ENCODE measurements at places on chromosomes 5 and 9. TPM values are rescaled to one million over a fixed set of nuclear protein-coding genes. Genes with fewer than 3 reads are reported as not detected.

The BTF3 gene
- 353 TPM for total RNA-seq

The IFNA13 gene
- not detected for total RNA-seq

The NXNL2 gene
- total RNA-seq = 0.29 TPM

The TMOD1 gene
- 2.5 TPM for total RNA-seq

- no peak overlapping the region for H3K27ac ChIP-seq
- peaks cover 6% of the 10 kb centered on the region for H3K27me3 ChIP-seq
- H3K4me3 ChIP-seq = no peak overlapping the region
- H3K36me3 ChIP-seq = no peaks in the 10 kb centered on the region
- peaks cover 4% of the 10 kb centered on the region for H3K4me1 ChIP-seq
These were observed 2.6 kb downstream of the OLFML2A start for GRCh38 chr9:124779368-124780059.

GRCh38 chr9:136568288-136569081, 22.6 kb upstream of the NOTCH1 start:
- DNase-seq = no peak
- H3K4me3 ChIP-seq = no peak overlapping the region
- no peaks in the 10 kb centered on the region for H3K27me3 ChIP-seq
- H3K27ac ChIP-seq = no peak overlapping the region

DNA sequence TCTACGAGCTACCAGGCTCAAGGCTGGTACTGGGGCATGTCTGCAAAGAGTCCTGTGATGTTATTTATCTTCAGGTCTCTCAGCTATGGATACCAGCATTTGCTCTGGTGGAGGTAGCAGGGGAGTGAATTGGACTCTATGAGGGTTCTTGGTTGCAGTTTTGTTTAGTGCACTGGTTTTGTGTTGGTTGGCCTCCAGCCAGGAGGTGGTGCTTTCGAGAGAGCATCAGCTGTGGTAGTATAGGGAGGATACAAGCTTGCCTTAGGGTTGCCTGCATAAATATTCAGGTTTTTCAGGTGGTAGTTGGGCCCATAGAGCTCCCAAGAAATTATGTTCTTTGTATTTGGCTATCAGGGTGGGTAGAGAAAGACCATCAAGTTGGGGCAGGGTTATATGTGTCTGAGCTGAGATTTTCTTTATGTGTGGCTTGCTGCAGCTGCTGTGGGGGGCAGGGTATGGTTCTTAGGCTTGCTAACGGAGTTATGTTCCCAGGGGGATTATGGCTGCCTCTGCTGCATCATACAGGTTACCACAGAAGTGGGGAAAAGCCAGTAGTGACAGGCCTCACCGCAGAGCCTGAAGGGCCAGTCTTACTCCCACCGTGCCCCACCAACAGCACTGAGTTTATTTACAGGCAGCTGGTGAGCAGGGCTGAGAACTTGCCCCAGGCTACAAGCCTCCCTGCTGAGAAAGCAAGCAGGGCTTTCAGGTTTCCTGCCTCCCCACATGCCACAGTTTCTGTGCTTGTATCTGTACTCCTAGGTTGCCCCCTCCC, 9.7 kb upstream of the RIOK2 start:
- no peaks in the 10 kb centered on the region for H3K4me1 ChIP-seq
- H3K27me3 ChIP-seq = no peaks in the 10 kb centered on the region
- no peak overlapping the region for H3K4me3 ChIP-seq
- DNase-seq = no peak
- no peak overlapping the region for H3K27ac ChIP-seq
- no peaks in the 10 kb centered on the region for H3K36me3 ChIP-seq

GRCh38 chr5:55234121-55234700, 803 bp upstream of the CCNO start:
- H3K27ac ChIP-seq = no peak overlapping the region
- peak overlapping the region; percentile 46 for H3K4me3 ChIP-seq
- peak; percentile 26 for DNase-seq
- no peaks in the 10 kb centered on the region for H3K36me3 ChIP-seq
- peaks cover 60% of the 10 kb centered on the region for H3K27me3 ChIP-seq

- peaks cover 35% of the 10 kb centered on the region for H3K4me1 ChIP-seq
- peak overlapping the region; percentile 93 for H3K27ac ChIP-seq
- DNase-seq = no peak
- peaks cover 50% of the 10 kb centered on the region for H3K27me3 ChIP-seq
These were observed 1.9 kb downstream of the OSMR start for GRCh38 chr5:38847559-38848347.

DNA sequence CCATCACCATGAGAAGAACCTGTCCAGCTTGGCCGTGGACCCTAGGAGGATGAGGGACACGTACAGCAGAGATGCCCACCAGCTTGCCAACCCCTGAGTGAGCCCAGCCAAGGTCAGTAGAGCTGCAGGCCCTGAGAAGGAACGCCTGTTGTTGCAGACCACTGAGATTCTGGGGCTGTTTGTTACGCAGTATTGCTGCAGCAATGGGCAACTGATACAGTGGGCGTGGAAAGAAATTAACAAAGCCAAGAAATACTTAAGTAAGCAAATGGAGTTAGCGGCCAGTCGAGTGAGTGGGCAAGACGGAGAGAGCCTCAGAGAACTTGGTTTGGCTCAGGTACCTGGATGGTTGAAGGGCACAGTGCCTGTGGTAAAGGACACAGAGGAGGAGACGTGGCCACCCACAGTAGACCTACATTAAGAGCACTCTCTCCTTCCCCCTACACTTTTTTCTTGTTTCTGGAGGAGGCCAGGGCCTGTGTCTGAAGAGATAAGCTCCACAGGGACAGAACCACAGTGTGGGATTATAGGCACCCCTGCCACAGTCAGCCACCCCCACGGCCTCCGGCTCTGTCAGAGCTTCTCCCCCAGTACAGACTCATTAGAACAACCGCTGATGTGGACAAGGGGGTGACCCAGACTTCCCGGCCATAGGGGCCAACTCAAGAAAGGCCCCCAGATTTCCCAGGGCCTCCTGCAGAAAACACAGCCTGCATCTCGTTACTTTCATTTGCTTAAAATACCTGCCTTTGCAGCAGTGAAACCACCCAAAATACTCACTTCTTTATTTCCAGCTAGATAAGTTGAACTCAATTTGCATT, 40.1 kb upstream of the GRHPR start:
- H3K4me3 ChIP-seq = no peak overlapping the region
- no peaks in the 10 kb centered on the region for H3K27me3 ChIP-seq
- no peaks in the 10 kb centered on the region for H3K4me1 ChIP-seq
- no peak overlapping the region for H3K27ac ChIP-seq
- no peak for DNase-seq
- H3K36me3 ChIP-seq = no peaks in the 10 kb centered on the region

GRCh38 chr5:130868186-130868840, 296.7 kb downstream of the HINT1 start:
- no peaks in the 10 kb centered on the region for H3K36me3 ChIP-seq
- no peak for DNase-seq
- no peak overlapping the region for H3K27ac ChIP-seq
- no peaks in the 10 kb centered on the region for H3K4me1 ChIP-seq

- peak overlapping the region; percentile 61 for H3K4me3 ChIP-seq
- DNase-seq = peak; percentile 52
- H3K36me3 ChIP-seq = no peaks in the 10 kb centered on the region
- H3K4me1 ChIP-seq = no peaks in the 10 kb centered on the region
- H3K27me3 ChIP-seq = peaks cover 65% of the 10 kb centered on the region
These were observed 938 bp downstream of the LPAR1 start for GRCh38 chr9:111037356-111037707.

GRCh38 chr9:68797116-68797515, 92.1 kb downstream of the PIP5K1B start:
- DNase-seq = no peak
- H3K4me1 ChIP-seq = peaks cover 3% of the 10 kb centered on the region
- H3K27me3 ChIP-seq = no peaks in the 10 kb centered on the region

- no peak for DNase-seq
- peaks cover 36% of the 10 kb centered on the region for H3K36me3 ChIP-seq
- H3K4me3 ChIP-seq = no peak overlapping the region
- H3K27ac ChIP-seq = no peak overlapping the region
- no peaks in the 10 kb centered on the region for H3K27me3 ChIP-seq
These were observed 4.8 kb downstream of the PSIP1 start for GRCh38 chr9:15505921-15506320.

- no peaks in the 10 kb centered on the region for H3K36me3 ChIP-seq
- peaks cover 6% of the 10 kb centered on the region for H3K27me3 ChIP-seq
- H3K4me1 ChIP-seq = no peaks in the 10 kb centered on the region
- H3K27ac ChIP-seq = no peak overlapping the region
- DNase-seq = no peak
- no peak overlapping the region for H3K4me3 ChIP-seq
These were observed 11.2 kb downstream of the AGXT2 start for GRCh38 chr5:35036536-35036935.

GRCh38 chr5:74326571-74327338, 313.8 kb downstream of the ENC1 start:
- H3K27ac ChIP-seq = no peak overlapping the region
- no peaks in the 10 kb centered on the region for H3K4me1 ChIP-seq
- DNase-seq = peak; percentile 64
- no peaks in the 10 kb centered on the region for H3K36me3 ChIP-seq
- no peaks in the 10 kb centered on the region for H3K27me3 ChIP-seq

GRCh38 chr9:20312732-20313131, 309.6 kb downstream of the MLLT3 start:
- H3K36me3 ChIP-seq = no peaks in the 10 kb centered on the region
- no peaks in the 10 kb centered on the region for H3K4me1 ChIP-seq
- no peak overlapping the region for H3K4me3 ChIP-seq
- H3K27ac ChIP-seq = no peak overlapping the region
- H3K27me3 ChIP-seq = no peaks in the 10 kb centered on the region
